ENCODE measurements at places on chromosomes 16 and 17.

GRCh38 chr16:49969091-49970030 is 55.7 kb upstream of the CNEP1R1 start:
- peak; percentile 68 for DNase-seq

DNA sequence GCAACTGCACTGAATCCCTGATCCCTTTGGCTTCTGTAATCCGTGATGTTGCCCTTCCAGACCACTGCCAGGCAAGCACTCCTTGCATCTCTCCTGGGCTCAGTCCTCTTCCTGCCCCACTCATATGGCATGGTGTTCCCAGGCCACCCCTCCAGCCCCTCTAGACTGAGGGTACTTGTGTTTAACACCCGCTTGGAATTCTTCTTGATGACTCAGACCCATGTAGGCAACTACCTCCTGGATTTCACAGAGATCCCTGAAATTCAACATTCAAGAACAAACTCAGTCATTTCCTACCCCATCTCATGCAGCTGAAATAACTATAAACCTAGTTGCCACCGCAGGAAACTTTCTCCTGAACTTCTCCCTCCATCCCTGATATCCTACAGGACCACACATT is 541.9 kb upstream of the CDH11 start:
- no peak for DNase-seq

DNA sequence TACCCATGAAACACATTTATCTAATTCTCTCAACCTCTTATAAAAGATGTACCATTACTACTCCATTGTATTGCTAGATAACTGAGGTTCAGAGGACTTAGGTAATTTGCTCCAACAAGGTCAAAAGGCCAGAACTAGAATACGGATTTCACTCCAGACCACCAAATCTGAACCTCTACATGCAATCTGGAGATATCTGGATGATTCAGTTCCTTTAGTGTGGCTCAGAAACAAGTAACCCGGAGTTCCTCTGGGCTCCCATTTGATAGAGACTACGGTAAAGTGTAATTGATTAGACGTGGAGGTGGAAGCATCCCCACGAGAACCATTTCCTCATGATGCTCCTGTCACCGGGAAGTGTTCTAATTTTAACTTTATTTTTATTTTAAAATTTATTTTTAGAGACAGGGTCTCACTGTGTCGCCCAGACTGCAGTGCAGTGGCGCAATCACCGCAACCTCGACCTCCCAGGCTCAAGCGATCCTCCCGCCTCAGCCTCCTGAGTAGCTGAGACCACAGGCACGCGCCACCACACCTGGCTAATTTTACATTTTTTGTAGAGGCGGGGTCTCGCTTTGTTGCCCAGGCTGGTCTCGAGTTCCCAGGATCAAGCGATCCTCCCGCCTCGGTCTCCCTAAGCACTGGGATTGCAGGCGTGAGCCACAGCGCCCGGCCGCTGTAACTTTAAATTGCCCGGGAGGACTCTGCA is 608 bp upstream of the COX10 start:
- DNase-seq, result no peak

- no peak for DNase-seq
These were observed 205.5 kb downstream of the HS3ST3B1 start for GRCh38 chr17:14506364-14506763.

DNA sequence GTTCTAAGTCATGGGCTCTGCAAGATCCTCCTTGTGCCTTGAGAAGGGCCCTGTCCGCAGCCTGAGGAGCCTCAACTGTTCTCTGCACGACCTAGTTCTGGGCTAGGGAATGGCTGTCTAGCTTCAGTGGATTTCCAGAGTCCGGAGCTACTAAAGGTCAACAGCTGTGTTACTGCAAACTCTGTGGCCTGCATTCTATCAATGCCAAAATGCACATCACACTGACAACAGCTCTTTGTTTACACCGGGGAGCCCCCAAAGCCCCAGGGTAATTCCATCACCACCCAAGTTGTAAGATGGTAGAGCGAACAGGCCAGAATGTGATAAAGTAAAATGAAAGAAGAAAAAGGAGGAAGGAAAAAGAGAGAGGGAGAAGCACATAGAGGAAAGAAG is 610.2 kb downstream of the MAF start:
- DNase-seq, result no peak

- DNase-seq, result no peak
These were observed 13.7 kb downstream of the PDP2 start for GRCh38 chr16:66894055-66894454.

DNA sequence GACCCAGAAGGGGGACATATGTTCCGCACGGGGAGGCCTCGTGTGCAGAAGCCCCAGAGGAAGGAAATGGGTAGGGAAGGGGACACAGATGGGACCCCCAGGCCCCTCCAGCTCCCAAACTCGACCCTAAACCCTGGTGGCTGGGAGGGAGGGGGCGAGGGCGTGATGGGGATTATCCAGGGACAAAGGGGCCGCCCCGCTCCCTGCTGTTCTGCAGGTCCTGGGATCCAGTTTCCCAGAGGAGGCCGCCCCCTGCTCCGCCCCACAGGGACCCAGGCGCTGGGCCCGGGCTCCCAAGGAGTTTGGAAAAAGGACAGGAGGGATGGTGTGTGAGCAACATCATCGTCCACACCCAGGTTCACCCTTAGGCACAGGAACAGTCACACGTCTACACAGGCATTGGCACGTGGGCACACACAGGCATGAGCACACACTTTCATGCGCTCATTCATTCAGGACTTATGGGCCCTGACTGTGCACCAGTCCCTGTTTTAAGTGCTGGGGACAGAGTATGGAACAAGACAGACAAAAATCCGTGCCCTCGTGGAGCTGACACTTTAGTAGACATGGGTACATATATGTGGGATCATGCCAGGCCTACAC is 12.8 kb upstream of the FBXL19 start:
- DNase-seq, result no peak

- no peak for DNase-seq
These were observed 840 bp upstream of the CD300LB start for GRCh38 chr17:74532115-74532514.

DNA sequence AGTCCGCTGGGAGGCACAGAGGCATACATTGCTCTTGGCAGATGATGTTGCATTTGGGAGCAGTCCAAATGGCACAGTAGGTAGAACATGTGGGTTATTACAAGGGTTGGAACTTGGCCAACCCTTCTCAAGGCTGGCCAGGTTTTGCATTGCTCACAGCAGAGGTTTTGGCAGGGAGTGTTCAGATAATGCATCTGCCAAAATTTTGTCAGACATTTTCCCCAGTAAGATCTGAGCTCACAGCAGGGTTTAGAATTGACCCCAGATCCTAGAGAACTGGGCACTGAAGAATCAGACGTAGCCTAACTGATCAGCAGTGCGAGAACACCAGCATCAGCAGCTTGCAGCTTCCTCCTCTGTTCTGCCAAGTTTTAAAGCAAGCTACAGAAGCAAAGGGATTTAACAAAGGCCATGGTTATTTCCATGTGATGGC is 468.8 kb upstream of the KIF2B start:
- DNase-seq, result no peak

- DNase-seq, result no peak
These were observed 27.8 kb downstream of the PAFAH1B1 start for GRCh38 chr17:2621241-2621640.

- no peak for DNase-seq
These were observed 139.2 kb downstream of the PHKB start for GRCh38 chr16:47600376-47600775.

DNA sequence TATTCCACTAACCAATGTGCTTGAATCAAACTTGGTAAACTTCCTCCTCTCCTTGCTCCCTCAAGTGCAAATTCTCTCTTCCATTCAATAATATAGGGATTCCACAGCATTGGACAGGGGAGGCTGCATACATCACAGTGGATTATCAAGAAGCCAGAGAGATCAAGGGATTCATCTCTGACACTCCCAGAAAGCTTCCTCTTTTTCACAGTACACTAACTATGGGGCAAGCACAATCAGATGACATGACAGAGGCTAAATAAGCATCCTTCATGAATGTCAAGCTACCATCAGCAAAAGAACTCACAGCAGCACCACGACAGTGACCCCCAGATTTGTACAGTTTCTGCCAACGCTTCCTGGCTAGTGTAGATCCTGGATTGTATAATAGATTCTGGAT is 178.4 kb upstream of the C17orf78 start:
- no peak for DNase-seq

DNA sequence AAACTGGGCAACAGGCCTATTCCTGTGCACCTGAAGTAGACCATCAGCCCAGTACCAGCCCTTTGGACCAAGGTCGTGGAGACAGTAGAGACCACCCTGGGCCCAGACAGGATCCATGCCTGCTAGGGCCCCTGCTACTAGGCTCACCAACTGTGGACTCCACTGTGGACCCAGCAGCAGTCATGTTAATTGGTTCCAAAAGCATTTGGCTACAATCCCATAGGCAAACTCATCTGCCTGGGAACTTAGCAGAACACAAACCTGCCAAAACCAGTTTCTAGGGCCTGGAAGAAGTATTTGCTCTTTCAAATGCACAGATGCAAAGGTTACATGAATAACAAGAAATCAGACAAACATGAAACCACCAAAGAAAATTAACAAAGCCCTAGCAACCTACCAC is 53.1 kb downstream of the ACSM2A start:
- DNase-seq, result no peak

GRCh38 chr16:86806838-86807351 is 228.5 kb downstream of the FOXL1 start:
- no peak for DNase-seq

GRCh38 chr17:36940313-36941264 is 3.3 kb downstream of the LHX1 start:
- DNase-seq, result no peak

- peak; percentile 22 for DNase-seq
These were observed 160.6 kb downstream of the CYLD start for GRCh38 chr16:50902457-50902856.

GRCh38 chr17:76894842-76895241 is 26.6 kb downstream of the MGAT5B start:
- no peak for DNase-seq

DNA sequence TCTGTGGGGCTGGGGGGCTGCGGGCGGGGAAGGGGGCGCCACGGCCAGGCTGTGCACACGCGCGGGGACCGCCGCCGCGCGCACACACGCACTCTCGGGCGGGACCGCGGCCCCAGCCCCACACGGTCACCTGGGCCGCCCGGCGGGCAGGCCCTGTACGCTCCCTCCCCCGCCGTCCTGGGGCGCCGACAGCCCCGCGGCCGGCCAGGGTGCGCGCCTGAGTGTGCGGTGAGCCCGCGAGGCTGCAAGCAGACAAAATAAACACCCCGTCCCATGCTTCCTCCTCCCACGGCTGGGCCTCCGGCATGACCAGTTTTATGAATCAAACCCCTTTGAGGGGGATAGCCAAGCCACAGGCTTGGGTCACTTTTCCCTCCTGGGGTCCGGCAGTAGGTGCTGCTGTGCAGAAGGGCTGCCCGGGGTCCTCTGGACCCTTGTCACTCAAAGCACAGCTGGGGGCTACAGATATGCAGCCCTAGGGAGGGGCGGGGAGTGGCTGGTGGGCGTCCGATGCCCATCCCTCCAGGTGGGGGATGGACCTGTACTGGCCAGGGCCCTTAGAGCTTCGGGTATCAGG is 441 bp downstream of the VASN start:
- DNase-seq, result peak; percentile 64

GRCh38 chr17:19284005-19284959 is 47.1 kb downstream of the EPN2 start:
- DNase-seq, result no peak

DNA sequence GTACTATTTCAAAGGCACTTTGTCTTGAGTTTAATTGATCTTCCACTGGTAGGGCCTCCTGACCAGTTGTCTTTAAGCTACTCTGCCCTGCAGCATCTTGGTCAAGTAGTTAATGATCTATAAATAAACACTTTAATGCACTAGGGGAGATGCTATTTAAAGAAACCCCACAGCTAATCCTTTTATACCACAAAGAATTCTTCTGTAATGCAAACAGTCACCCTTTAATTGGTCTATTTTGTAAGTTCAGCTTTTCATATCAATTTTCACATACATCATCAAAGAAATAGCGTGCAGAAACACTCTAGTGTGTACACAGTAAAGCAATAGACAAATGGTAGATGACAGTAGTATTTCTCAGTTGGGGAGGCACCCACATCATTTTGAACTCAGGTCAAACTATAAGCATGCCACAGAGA is 70.3 kb downstream of the PMP22 start:
- no peak for DNase-seq
